ENCODE measurements at places on chromosomes 6 and 20.
A peak's percentile ranks its signal among the peaks of the same experiment; 100 is the strongest.

DNA sequence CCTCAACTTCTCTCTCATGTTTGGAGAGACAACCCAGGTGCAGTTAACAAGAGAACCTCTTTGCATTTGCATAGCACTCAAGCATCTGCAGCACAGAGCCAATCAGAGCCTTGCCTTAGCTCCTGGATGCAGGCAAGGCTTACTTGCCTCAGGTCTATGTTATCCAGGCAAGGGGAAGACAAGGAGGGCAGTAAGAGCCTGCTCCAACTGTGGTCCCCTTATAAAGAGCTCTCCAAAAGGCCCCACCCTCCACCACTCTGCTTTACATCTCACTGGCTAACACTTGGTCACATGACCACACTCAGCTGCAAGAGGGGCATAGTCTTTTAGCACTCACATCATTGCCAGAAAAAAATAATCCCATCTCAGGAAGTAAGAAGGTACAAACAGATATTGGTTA lies 540.0 kb downstream of the PTPRT start:
- DNase-seq, result no peak

- DNase-seq, result no peak
These were observed 56.4 kb upstream of the MTRF1L start for GRCh38 chr6:153058909-153059308.

DNA sequence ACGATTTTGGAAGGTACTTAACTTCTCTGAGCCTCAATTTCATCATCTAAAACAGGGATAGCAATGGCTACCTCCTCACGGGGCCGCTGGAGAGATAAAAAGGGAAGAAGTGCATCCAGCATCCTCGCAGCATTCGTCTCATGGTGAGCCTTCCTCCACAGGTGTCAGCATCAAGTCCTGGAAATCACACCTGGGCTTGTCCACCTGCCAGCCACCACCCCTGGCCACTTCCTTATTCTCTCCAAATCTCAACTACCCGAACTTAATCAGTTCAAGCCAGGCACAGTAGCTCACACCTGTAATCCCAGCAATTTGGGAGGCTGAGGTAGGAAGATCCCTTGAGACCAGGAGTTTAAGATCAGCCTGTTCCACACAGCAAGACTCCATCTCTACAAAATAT lies 234.5 kb downstream of the LY86 start:
- DNase-seq, result no peak

- no peak for DNase-seq
These were observed 61.7 kb upstream of the EYA4 start for GRCh38 chr6:133179481-133179880.

DNA sequence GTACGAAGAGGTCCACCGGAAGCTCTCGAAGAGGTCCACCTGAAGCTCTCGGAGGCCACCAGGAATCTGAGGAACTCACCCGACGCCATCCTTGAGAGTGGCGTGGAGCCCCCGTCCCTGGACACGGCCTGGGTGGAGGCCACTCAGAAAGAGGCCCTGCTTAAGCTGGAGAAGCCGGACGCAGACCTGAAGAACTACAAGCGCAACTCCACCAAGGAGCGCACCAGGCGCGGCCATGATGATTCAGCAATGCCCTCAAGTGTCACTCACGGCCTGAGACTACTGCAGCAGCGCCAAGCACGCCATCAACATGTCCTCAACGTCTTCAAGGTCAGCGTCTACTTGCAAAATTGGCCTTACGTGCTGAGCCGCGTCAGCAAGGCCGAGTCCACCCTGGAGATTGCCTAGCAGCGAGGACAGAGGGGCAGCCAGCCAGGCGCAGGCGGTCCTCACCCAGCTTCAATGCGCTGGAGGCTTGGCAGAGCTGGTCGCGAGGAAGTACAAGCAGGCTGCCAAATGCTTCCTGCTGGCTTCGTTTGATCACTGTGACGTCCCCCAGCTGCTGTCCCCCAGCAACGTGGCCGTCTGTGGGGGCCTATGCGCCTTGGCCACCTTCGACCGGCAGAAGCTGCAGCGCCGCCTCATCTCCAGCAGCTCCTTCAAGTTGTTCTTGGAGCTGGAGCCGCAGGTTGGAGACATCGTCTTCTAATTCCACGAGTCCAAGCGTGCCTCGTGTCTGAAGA lies 7.7 kb upstream of the GJA10 start:
- no peak for DNase-seq

- DNase-seq, result no peak
These were observed 8.6 kb downstream of the HS3ST5 start for GRCh38 chr6:114334237-114334636.

- no peak for DNase-seq
These were observed 15.6 kb downstream of the SLC13A3 start for GRCh38 chr20:46635514-46636136.

DNA sequence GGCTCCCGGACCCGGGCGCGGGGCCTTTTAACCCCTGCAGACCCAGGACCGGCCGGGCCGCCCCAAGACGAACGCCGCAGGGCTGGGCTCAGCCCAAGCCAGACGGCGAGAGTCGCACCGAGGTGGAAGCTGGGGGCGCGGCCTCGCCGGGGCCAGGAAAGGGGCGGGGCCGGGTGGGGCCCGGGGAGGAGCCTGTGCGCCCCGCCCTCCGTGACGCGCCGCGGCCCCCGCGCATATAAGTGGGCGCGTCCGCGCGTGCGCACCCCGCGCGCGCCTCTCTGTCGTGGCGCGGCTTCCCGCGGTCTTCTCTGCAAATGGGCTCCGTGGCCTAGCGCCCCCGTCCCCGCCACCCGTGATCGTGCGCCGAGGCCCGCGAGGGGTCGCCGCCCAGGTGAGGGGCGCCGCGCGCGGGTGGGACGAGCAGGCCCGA lies at the start of gene PPDPF:
Gene PPDPF, plus strand, starts transcription at position 262 of the 430 bp plus-strand sequence. CDS start 544 bp downstream, outside the sequence.
- DNase-seq, result peak; percentile 58

DNA sequence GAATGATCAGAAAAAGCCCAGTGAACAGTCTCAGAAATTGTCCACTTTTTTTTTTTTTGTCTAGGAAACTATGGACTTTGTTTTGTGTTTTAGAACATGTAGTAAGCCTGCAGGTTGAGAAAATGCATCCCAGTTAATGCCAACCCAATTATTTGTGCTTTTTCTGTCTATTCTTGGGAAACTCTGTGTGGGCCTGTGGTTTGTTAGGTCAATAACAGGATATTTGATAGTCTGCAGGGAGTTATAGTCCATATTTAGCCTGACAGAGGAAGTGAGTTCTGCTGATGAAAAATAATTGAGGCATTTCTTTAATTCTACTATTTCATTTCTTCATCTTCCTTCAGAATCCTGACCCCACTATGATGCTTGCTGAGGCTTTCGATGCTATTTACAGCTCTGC lies 154.0 kb upstream of the LAMP5 start:
- no peak for DNase-seq

- no peak for DNase-seq
These were observed 39.2 kb downstream of the FRMD1 start for GRCh38 chr6:168039849-168040248.

GRCh38 chr20:46977909-46978588 lies 83.4 kb downstream of the EYA2 start:
- DNase-seq, result no peak

DNA sequence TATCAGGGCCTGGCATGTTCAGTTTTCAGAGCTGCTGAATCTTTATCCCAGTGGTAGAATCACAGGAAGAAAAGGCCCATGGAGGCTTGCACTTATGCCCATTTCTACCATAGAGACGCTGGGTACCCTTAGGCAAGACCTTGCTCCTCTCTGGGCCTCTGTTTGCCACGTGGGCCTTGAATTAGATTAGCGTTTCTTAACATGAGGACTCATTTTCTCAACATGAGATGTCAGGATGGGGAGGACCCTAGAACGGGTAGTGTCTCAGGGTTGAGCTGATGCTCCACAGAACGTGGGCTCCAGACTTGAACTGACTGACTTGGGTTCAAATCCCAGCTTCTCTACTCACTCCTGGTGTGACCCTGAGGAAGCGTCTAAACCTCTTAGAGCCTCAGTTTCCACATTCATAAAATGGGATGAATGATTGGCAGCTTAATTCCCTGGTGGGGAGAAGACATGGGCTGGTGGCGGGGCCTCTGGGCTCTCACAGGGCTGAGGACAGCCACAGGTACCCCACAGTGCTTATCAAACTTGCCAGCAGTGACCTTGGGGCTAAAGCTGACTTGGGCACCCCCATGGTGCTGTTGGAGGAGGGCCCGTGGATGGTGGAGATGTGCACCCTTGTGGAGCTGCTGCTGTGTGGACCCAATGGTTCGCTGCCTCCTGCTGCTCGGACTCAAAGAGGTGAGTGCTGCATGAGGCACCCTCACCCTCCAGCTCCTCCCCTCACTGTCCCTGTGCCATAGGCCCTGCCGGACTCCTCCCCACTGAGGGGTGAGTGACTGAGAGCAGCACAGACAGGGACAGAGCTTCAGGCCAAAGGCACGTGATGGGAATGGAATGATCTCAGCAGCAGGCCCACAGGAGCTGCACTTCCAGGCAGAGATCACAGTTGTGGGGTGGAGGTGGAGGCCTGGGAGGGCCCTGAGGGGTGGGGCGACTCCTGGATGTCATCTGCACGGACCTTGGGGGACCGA lies 28.2 kb downstream of the SUN5 start:
- no peak for DNase-seq

DNA sequence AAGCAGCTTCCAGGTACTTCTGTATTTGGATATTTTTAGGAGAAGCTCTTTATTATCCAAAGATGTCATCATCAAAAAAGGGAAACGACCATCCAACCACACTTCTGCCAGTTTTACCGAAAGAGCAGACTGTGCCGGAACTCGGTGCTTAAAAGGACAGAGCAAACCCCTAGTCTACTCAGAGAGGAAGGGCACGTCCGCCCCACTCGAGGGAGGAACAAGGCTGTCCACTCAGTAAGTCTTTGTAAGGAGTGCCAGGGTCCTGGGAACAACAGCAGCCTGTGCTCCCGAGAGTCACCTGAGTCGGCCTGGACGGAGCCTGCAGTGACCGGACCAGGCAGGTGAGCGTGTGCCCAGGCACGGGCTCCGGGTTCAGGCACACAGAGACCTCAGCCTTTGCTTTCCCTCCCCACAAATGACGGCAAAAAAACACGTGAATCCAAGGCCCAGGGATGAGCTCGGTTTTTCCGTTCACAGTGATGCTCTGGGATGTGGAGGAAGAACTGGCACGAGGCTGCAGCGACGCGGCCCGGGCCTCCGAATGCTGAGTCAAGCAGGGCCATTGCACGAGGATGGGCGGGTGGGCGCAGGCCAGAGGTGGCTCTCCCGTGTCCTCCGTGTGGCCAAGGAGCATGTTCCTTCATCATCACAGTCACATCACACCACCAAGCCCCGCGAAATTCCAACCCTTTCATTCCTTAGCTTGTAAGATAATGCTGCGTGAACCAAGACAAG lies 17.4 kb upstream of the SLCO4A1 start:
- no peak for DNase-seq

DNA sequence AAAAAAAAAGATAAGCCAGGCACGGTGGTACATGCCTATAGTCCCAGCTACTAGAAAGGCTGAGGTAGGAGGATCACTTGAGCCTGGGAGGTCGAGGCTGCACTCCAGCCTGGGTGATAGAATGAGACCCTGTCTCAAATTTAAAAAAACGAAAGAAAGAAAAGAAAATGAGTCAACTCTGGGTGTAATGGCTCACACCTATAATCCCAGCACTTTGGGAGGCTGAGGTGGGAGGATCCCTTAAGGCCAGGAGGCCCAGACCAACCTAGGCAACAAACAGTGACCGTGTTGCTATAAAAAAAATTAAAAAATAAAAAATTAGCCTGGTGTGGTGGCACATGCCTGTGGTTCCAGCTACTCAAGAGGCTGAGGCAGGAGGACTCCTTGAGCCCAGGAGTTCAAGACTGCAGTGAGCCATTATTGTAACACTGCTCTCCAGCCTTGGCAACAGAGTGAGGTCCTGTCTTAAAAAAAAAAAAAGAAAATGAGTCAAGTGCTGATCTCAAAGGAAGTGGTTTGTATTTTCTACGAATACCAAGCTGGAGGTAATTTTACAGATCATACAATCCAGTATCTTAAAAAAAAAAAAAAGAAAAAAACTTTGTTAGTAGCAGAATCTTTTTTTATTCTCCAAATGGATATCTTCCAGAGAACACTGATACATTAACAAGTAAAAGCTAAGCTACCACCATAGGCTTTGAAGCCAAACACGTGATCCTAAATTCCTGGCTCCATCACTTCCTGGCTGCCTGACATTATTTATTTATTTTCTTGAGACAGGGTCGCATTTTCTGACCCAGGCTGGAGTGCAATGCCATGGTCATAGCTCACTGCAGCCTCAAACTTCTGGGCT lies 5.7 kb downstream of the COMMD7 start:
- no peak for DNase-seq

GRCh38 chr20:21302664-21303060 lies 469 bp upstream of the XRN2 start:
- DNase-seq, result no peak

GRCh38 chr6:131215219-131215618 lies 80.0 kb downstream of the AKAP7 start:
- DNase-seq, result no peak

DNA sequence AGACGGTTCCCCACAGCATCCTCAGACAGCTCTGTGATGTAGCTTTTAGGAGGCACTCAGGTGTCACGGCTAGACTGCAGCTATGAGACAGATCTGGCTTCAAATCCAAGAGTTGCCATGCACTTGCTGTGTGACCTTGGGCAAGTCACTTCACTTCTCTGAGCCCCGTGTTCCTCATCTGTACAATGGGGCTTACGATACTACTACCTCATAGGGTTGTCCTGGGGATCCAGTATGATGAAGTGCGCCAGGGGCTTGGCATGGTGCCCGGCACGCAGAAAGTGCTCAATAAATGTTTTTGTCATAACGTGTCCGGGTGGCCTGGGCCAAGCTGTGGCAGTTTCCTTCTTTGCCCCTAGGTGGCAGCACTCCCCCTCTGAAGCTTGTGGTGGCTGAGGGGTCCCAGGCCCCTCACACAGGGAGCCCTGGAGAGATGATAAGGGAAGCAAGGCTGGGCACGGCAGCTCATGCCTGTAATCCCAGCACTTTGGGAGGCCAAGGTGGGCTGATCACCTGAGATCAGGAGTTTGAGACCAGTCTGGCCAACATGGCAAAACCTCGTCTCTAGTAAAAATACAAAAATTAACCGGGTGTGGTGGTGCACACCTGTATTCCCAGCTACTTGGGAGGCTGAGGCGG lies 19.1 kb upstream of the CHMP4B start:
- DNase-seq, result no peak

DNA sequence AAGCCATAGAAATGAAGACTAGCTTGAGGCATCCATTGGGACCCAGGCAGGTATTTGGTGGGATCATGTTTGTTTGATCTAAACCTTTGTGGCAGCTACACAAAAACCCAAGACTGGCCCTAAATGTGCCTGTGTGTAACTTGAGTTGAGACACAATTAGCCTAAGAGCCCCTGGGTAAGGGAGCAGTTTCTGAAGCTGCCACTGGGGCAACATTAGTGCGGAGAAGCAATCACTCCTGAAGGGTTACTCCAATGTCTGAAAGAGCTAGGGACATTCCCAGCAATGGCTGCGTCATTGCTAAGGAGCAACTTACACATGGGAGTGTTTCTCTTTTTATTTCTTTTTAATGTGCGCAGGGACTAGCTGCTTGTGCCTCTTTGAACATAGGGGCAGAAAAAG lies 67.9 kb upstream of the EEF1E1 start:
- DNase-seq, result no peak

DNA sequence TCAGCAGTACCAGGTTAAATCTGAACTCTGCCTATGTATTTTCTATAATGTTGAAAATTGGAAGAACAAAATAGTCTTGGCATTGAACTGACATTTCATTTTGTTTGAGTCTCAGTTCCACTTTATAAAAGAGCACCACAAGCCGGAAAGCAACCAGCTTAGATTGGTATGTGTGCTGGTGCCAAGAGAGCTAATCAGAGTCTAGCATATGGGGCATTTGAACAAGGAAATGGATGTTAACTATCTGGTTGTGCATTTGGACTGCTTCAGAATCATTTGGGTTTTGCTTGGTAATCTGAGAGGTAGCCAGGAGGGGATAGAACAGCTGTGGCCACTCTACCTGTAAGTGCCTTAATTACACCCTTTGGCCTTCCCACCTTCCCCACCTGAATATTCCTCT lies 184.8 kb downstream of the GRIK2 start:
- DNase-seq, result no peak
